ENCODE measurements at places on chromosomes 16 and 17. TPM values are rescaled to one million over a fixed set of nuclear protein-coding genes. Genes with fewer than 3 reads are reported as not detected.
A peak's percentile ranks its signal among the peaks of the same experiment; 100 is the strongest.

GRCh38 chr17:30278032-30278431 is 13.7 kb downstream of the BLMH start:
- DNase-seq: peak; percentile 13

TEX19 gene
- total RNA-seq: not detected

KCNG4 gene
- total RNA-seq: not detected

GRCh38 chr16:76199681-76200220 is 77.5 kb upstream of the CNTNAP4 start:
- DNase-seq: no peak

CDH5 gene
- not detected for total RNA-seq

Data from activated CD4-positive, alpha-beta T cell treated with anti-CD3 and anti-CD28 coated beads for 36 hours (primary cell).